ENCODE measurements at places on chromosomes 7 and 10. TPM values are rescaled to one million over a fixed set of nuclear protein-coding genes. Genes with fewer than 3 reads are reported as not detected.

DNA sequence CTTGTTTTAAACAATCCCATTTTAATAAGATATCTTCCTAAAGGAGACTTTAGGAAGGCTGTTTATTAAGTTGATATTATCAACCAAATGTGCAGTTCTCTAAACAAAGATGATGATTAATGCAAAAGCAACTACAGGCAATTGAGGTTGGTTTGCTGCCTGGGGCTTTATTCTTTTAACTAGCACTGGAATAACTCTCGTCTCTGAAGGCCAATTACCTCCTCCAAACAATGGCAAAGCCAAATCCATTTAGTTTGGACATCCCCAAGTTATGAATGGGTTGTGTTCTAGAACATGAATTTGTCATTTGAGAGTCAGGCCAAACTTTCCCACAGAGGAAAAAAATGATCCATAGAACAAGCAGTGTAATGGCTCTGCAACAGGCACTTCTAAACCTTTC lies 114.1 kb downstream of the SLC16A9 start:
- H3K4me1 ChIP-seq: no peaks in the 10 kb centered on the region
- no peak overlapping the region for H3K27ac ChIP-seq
- H3K36me3 ChIP-seq: no peaks in the 10 kb centered on the region
- no peak overlapping the region for H3K4me3 ChIP-seq
- H3K27me3 ChIP-seq: no peaks in the 10 kb centered on the region

DNA sequence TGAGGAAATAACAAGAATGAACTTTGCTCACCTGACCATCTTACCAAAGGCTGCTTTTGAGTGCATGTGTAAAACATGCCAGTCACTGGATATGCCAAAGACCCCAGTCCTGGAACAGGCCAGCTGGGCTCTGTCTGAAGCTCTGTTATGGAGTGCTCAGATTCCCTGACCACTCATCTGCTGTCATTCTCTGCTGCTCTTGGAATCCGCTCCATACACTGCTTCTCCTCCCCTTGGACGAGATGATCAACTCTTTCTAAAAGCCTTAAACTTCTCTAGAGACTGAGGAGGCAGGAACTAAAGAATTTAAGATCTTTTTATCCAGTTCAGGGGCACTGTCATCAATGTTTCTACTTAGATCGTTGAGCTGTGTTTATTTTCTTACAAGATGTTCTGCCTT lies 100.2 kb downstream of the SPAG6 start:
- no peak overlapping the region for H3K4me3 ChIP-seq
- DNase-seq: no peak
- H3K27ac ChIP-seq: no peak overlapping the region
- H3K27me3 ChIP-seq: no peaks in the 10 kb centered on the region
- no peaks in the 10 kb centered on the region for H3K36me3 ChIP-seq

The DDX21 gene
- 43.4 TPM for total RNA-seq

GRCh38 chr10:117137911-117138642 lies at the start of gene VAX1:
TSS of gene VAX1 (minus strand) at chr10:117138270. CDS start at chr10:117138056, 214 bp downstream.
- H3K4me1 ChIP-seq: peaks cover 33% of the 10 kb centered on the region
- H3K36me3 ChIP-seq: no peaks in the 10 kb centered on the region
- H3K27ac ChIP-seq: no peak within 1 kb of the TSS
- no peak for DNase-seq

GRCh38 chr7:114623146-114623545 lies 208.5 kb downstream of the FOXP2 start:
- no peaks in the 10 kb centered on the region for H3K27me3 ChIP-seq
- no peaks in the 10 kb centered on the region for H3K4me1 ChIP-seq
- H3K27ac ChIP-seq: no peak overlapping the region
- no peak for DNase-seq

GRCh38 chr7:131533566-131534561 lies 22.6 kb downstream of the PODXL start:
- DNase-seq: no peak
- H3K27me3 ChIP-seq: no peaks in the 10 kb centered on the region
- H3K36me3 ChIP-seq: no peaks in the 10 kb centered on the region
- peaks cover 4% of the 10 kb centered on the region for H3K4me1 ChIP-seq

- H3K4me1 ChIP-seq: peaks cover 8% of the 10 kb centered on the region
- H3K27me3 ChIP-seq: no peaks in the 10 kb centered on the region
- no peak for DNase-seq
- no peaks in the 10 kb centered on the region for H3K36me3 ChIP-seq
- H3K4me3 ChIP-seq: no peak overlapping the region
Measured at GRCh38 chr7:117830422-117830954, 42.8 kb downstream of the CTTNBP2 start.

DNA sequence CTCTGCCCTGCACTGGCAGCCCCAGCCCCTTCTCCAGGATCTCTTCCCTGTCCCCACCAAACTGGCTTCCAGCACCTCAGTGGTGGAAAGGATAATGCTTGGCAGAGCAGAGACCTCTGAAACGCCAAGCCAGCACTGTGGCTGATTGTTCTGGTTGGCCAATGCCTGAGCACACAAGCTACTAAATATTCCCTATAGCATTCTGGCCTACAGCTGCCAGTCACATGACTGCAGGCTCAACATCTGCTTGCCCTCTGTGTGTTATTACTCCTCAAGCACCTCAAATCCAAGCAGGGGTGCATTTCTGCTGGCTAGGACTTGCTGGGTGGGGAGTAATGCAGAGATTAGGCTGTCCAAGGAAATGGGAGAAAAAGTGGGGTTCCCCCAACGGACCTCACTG lies 6.1 kb downstream of the TBATA start:
- H3K4me3 ChIP-seq: no peak overlapping the region
- H3K27ac ChIP-seq: no peak overlapping the region
- no peaks in the 10 kb centered on the region for H3K36me3 ChIP-seq
- no peaks in the 10 kb centered on the region for H3K4me1 ChIP-seq

- no peak overlapping the region for H3K27ac ChIP-seq
- no peak overlapping the region for H3K4me3 ChIP-seq
- no peaks in the 10 kb centered on the region for H3K36me3 ChIP-seq
- peaks cover 14% of the 10 kb centered on the region for H3K27me3 ChIP-seq
Measured at GRCh38 chr7:150854066-150855000, 2.0 kb downstream of the AOC1 start.

- H3K27me3 ChIP-seq: no peaks in the 10 kb centered on the region
- H3K36me3 ChIP-seq: peaks cover 8% of the 10 kb centered on the region
- DNase-seq: peak; percentile 30
- H3K4me3 ChIP-seq: no peak overlapping the region
- no peaks in the 10 kb centered on the region for H3K4me1 ChIP-seq
- H3K27ac ChIP-seq: no peak overlapping the region
Measured at GRCh38 chr7:2012044-2012900, 220.5 kb downstream of the MAD1L1 start.
